Type B pancreatic cell (in vitro differentiated cells): ENCODE measurements at places on chromosomes 12 and 14. TPM values are rescaled to one million over a fixed set of nuclear protein-coding genes. Genes with fewer than 3 reads are reported as not detected.
A peak's percentile ranks its signal among the peaks of the same experiment; 100 is the strongest.

GRCh38 chr12:71685312-71685906 is 473 bp upstream of the TMEM19 start:
- H3K36me3 ChIP-seq: no peaks in the 10 kb centered on the region
- peak overlapping the region; percentile 89 for H3K27ac ChIP-seq

GRCh38 chr14:67911562-67911961 is 92.0 kb downstream of the RAD51B start:
- no peak for DNase-seq
- peaks cover 29% of the 10 kb centered on the region for H3K4me1 ChIP-seq
- H3K27me3 ChIP-seq: no peaks in the 10 kb centered on the region

GRCh38 chr12:55060470-55060869 is 40.7 kb downstream of the NEUROD4 start:
- no peak overlapping the region for H3K27ac ChIP-seq
- H3K4me1 ChIP-seq: no peaks in the 10 kb centered on the region
- H3K27me3 ChIP-seq: peaks cover 30% of the 10 kb centered on the region
- no peak overlapping the region for H3K4me3 ChIP-seq
- no peak for DNase-seq
- no peaks in the 10 kb centered on the region for H3K36me3 ChIP-seq

GRCh38 chr12:88310069-88310468 is 168.0 kb downstream of the TMTC3 start:
- H3K27ac ChIP-seq: no peak overlapping the region
- no peak for DNase-seq
- peaks cover 17% of the 10 kb centered on the region for H3K4me1 ChIP-seq
- no peaks in the 10 kb centered on the region for H3K36me3 ChIP-seq
- no peak overlapping the region for H3K4me3 ChIP-seq

GRCh38 chr14:36293824-36294223 is 26.6 kb downstream of the MBIP start:
- no peak overlapping the region for H3K27ac ChIP-seq
- no peak overlapping the region for H3K4me3 ChIP-seq
- H3K4me1 ChIP-seq: no peaks in the 10 kb centered on the region
- DNase-seq: no peak
- H3K36me3 ChIP-seq: peaks cover 38% of the 10 kb centered on the region

DNA sequence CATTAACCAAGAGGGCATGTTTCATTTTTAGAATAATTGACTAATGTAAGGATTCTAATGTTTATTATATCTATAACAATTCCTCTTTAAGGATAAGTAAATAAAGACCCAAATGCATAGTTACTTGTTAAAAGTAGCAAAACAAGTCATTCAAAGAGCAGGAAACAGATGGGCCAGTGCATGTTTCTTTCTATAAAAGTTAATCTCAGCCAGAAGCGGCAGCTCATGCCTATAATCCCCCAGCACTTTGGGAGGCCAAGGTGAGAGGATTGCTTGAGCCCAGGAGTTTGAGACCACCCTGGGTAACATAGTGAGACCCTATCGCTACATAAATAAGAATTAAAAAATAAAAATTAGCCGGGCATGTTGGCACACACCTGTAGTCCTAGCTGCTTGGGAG is 391.0 kb upstream of the RGS6 start:
- no peak overlapping the region for H3K27ac ChIP-seq
- peaks cover 21% of the 10 kb centered on the region for H3K4me1 ChIP-seq
- no peaks in the 10 kb centered on the region for H3K27me3 ChIP-seq
- no peak overlapping the region for H3K4me3 ChIP-seq

ZC2HC1C gene
- 3.7 and 4.7 TPM in 2 replicates for total RNA-seq

SIX4 gene
- total RNA-seq: 18.2 and 26.0 TPM in 2 replicates

BICDL1 gene
- 7.4 and 7.8 TPM in 2 replicates for total RNA-seq
